Left colon (tissue), 2 donors: ENCODE measurements at places on chromosomes 2 and 18. TPM values are rescaled to one million over a fixed set of nuclear protein-coding genes. Genes with fewer than 3 reads are reported as not detected.

KCNIP3 gene
- 3.0 TPM for total RNA-seq

CXCR4 gene
- total RNA-seq: 8.1 TPM

RAB6C gene
- 0.15 TPM for total RNA-seq

HOXD9 gene
- total RNA-seq: 1.4 TPM

FSIP2 gene
- total RNA-seq: 10.6 TPM

METAP1D gene
- 4.4 TPM for total RNA-seq

LBX2 gene
- 1.2 TPM for total RNA-seq

TWIST2 gene
- total RNA-seq: 4.2 TPM

SCRN3 gene
- total RNA-seq: 25.7 TPM

UGT1A5 gene
- 3.7 TPM for total RNA-seq

PUS10 gene
- total RNA-seq: 9.1 TPM

LOXHD1 gene
- total RNA-seq: not detected

SSB gene
- total RNA-seq: 43.7 TPM

TRIM43 gene
- not detected for total RNA-seq

MYO5B gene
- total RNA-seq: 128 TPM

ANAPC1 gene
- total RNA-seq: 29.2 TPM

PIK3C3 gene
- 44.1 TPM for total RNA-seq
